Fibroblast of upper back skin (primary cell): ENCODE measurements at places on chromosomes 7 and 10.

DNA sequence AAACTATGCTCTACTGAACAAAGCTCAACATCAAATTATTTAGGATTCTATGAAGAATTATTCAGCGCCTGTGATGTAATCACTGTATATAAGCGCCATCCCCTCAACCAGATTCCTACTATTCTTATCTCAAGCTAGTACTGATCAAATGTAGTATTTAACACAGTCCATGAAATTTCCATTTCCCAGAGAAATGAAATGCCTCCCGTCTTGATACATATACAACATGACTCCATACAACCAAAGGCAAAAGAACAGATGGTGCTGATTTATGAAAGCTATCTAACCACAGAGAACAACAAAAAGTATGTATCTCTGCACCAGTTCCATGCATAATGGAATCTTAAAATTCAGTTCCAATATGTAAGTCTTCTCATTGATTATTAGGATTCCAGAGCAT is 406.1 kb downstream of the PARD3 start:
- peak; percentile 16 for DNase-seq

GRCh38 chr10:91705948-91706670 is 73.2 kb upstream of the PPP1R3C start:
- DNase-seq: no peak

DNA sequence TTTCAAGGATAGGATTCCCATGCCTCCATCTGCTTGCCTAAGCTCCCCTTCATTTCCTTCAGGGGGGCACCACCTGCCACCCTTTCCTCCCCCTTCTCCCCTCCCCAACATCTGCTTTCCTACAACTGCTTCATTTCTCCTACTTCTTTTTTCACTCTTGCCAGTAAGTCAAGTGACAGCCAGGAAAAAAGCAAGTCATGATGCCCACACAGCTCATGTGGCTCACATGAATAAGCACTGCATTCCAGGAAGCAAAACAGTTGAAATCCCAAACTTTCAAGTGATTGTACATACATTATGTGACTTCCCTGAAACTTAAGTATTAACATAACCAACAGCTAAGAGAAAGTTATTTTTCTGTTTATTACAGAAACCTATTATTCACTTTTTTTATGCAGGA is 78.6 kb downstream of the TNS3 start:
- DNase-seq: peak; percentile 48

DNA sequence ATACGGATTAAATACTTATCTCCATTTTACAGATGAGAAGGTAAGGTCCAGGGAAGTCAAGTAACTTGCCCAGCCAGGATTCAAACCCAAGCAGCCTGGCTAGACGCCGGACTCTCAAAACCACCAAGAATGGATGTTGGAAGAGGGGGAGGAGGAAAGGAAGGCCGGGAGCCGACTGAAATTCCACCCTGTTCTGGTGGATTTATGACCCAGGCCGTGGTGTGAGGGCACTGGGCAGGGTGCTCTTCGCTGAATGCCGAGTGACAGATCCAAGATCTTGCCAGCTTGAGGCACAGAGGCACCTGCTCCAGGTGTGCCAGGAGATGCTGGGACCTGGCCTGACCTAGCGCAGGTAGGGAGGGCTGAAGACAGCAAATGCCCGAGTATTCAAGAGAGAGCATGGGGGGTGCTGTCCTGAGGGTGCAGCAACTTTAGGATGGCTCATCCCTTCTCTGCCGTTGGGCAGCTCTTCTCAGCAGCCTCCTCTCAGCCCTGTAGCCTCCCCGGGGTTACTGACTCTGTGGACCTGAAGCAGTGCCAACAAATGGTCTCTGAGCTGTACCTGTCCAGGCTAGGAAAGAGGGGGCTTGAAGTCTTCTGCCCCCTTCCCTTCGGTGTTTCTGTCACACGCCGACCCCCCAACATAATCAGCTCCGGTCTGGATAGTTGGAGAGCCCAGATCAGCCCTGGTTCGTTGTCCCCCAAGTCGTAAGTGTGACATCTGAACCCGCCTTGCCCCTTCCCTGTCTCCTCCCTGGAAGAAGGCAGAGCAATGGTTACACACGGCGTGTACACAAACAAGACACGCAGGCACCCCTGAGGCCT is 713 bp downstream of the LOXL4 start:
- DNase-seq: no peak

DNA sequence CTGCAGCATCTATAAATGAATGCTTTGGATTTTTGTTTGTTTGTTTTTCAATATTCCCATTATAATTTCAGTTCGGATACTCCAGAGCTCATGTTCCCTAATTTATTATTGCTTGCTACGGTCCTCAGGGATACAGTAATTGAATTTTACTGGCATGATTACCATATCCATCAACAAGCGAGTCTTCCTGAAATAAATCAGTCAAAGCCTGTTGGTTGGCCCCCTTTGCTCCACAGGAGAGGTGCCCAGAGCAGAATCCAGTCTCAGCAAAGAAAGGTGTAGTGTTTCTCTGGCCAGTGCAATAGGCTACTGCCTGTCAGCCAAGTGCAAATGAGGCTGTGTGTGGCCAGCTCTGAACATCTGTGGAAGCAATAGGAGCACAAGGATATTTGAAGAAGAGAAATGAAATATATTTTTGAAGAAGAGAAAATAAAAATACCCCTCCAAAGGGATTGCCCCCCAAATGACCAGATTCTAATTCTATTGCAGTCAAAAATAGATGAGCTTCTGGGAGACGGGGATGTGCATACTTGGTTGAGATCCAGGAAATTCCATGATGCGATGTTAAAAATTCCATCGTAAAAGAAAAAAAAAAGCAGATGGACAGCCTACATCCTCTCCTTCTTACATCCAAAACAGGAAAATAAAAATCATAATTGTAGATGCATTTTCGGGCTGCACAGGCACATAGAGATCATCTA is 18.1 kb downstream of the TRIL start:
- peak; percentile 71 for DNase-seq

DNA sequence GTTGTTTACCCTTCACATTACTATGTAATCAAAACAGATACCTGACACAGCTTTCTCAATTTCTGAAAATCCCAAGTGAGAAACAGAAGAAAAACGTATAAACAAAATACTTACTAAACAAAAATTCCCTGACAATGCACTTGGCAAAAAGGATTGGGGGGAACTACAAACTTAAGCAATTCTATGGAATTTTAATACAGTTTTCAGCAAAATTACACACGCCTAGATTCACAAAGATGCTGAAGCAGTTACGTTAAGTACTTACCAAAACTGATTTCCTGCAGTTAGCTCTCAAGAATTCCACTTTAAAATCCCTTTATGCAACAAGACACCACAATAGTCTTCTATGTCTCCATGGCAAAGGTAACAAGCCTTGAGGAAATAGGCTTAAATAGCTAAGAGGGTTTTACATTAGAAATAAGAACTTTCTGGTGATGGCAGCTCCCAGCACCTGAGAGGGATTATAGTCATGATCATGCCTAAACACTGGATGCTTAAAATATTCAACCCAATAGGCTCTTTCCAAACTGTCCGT is 10.8 kb downstream of the TOMM7 start:
- DNase-seq: no peak

GRCh38 chr10:97590082-97590747 is 694 bp downstream of the C10orf62 start:
- DNase-seq: no peak

GRCh38 chr7:151680810-151681209 is 161.1 kb upstream of the RHEB start:
- DNase-seq: peak; percentile 59
